Fibroblast of lung (primary cell): ENCODE measurements at places on chromosomes 13 and 19. TPM values are rescaled to one million over a fixed set of nuclear protein-coding genes. Genes with fewer than 3 reads are reported as not detected.
A peak's percentile ranks its signal among the peaks of the same experiment; 100 is the strongest.

DNA sequence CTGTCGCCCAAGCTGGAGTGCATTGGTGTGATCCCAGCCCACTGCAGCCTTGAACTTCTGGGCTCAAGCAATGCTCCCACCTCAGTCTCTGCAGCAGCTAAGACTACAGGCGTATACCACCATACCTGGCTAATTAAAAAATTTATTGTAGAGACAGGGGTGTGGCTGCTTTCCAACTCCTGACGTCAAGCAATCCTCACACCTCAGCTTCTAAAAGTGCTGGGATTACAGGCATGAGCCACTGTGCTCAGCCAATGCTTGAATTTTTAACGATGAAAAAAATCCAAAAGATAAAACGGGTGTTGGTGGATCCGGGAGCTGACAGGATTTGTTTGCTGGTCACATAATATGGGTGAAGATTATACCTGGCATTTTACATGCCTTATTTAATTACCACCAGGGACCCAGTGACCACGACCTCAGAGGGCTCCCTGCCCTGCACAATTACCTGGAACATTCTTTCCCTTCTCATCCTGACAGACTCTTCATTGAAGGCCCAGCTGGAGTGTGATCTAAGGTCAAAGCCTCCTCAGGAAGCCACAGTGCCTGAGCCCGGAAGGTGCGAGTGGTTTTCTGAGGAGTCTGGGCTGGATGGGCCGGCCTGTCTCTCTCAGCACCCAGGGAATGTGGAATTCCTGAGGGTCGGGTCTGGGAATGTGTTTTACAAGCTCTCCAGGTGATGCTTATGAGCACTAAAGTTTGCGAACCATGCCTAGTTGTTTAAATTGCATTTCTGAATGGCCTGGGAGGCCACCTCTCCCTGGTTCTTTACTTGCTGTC is 193.3 kb downstream of the USP12 start:
- no peaks in the 10 kb centered on the region for H3K36me3 ChIP-seq
- no peak overlapping the region for H3K27ac ChIP-seq
- H3K4me3 ChIP-seq: no peak overlapping the region
- DNase-seq: no peak

GRCh38 chr13:41025518-41025917 is 6.4 kb upstream of the ELF1 start:
- H3K27me3 ChIP-seq: no peaks in the 10 kb centered on the region
- H3K4me1 ChIP-seq: no peaks in the 10 kb centered on the region
- no peak for DNase-seq
- no peak overlapping the region for H3K4me3 ChIP-seq
- no peak overlapping the region for H3K27ac ChIP-seq

GRCh38 chr13:95250961-95251360 is 50.3 kb downstream of the ABCC4 start:
- no peak for DNase-seq
- no peaks in the 10 kb centered on the region for H3K36me3 ChIP-seq
- no peak overlapping the region for H3K27ac ChIP-seq
- peaks cover 12% of the 10 kb centered on the region for H3K4me1 ChIP-seq
- no peak overlapping the region for H3K4me3 ChIP-seq
- no peaks in the 10 kb centered on the region for H3K27me3 ChIP-seq

DNA sequence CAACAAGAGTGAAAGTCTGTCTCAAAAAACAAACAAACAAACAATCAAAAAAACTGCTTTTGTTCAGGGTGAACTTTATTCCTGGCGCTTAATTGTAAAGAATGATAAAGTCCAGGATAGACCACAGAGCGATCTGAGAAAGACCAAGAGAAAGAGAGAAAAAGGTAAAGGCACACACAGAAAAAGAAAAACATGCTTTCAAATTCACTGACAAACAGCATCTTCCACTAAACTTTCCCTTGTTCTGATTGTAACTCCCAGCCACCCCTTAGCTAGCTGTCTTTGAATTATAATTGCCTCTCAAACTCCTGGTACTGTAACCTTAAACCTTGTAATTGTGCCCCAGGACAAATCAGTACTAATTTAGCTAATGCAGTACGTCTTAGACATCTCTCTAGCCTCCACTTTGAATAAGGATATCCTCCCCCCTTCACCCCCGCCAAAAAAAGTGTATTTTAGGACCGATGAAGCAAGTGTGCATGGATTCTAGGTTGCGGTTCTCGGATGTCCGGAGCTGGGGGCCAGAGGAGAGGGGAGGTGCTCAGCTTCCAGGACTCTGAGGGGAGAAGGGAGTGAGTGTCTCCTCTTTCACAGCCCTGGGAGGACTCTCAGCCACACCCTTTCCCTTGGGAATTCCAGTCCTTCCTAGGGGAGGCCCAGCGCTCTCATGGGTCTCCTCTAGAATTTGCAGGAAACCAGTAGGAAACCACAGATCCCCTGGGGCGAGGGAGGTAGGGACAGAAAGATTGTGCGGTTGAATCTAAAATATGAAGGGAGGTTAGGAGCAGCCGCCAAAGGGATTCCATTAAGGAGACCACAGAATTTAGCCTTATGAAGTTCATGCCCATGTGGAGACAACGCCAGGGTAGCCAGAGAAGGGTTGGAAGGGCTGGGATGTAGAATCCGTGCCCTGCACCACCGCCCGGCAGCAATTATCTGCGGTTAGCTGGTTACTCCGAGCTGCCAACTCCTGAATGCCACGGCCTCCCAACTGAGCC is 19.7 kb downstream of the ZNF536 start:
- no peaks in the 10 kb centered on the region for H3K36me3 ChIP-seq
- no peak for DNase-seq
- H3K27ac ChIP-seq: no peak overlapping the region
- no peaks in the 10 kb centered on the region for H3K27me3 ChIP-seq

- no peak for DNase-seq
- peaks cover 4% of the 10 kb centered on the region for H3K4me1 ChIP-seq
- peaks cover 18% of the 10 kb centered on the region for H3K36me3 ChIP-seq
- H3K27me3 ChIP-seq: no peaks in the 10 kb centered on the region
Observed at GRCh38 chr19:4795400-4795799, 3.9 kb downstream of the FEM1A start.

- H3K4me3 ChIP-seq: no peak overlapping the region
- no peak overlapping the region for H3K27ac ChIP-seq
- no peaks in the 10 kb centered on the region for H3K36me3 ChIP-seq
- no peaks in the 10 kb centered on the region for H3K27me3 ChIP-seq
Observed at GRCh38 chr13:40565282-40566148, 100.9 kb downstream of the FOXO1 start.

- H3K36me3 ChIP-seq: no peaks in the 10 kb centered on the region
- H3K27ac ChIP-seq: peak overlapping the region; percentile 94
- H3K4me3 ChIP-seq: peak overlapping the region; percentile 86
Observed at GRCh38 chr19:11767633-11768133, 883 bp downstream of the ZNF441 start.

- no peak overlapping the region for H3K27ac ChIP-seq
- H3K36me3 ChIP-seq: no peaks in the 10 kb centered on the region
- no peak overlapping the region for H3K4me3 ChIP-seq
- no peak for DNase-seq
- H3K4me1 ChIP-seq: no peaks in the 10 kb centered on the region
Observed at GRCh38 chr13:96075953-96076543, 13.9 kb upstream of the HS6ST3 start.

- no peaks in the 10 kb centered on the region for H3K36me3 ChIP-seq
- no peak overlapping the region for H3K27ac ChIP-seq
- H3K27me3 ChIP-seq: peaks cover 3% of the 10 kb centered on the region
- H3K4me3 ChIP-seq: no peak overlapping the region
- peaks cover 2% of the 10 kb centered on the region for H3K4me1 ChIP-seq
- peak; percentile 20 for DNase-seq
Observed at GRCh38 chr13:39311619-39312018, 273.4 kb downstream of the NHLRC3 start.

- H3K27ac ChIP-seq: no peak overlapping the region
- H3K4me1 ChIP-seq: no peaks in the 10 kb centered on the region
- H3K27me3 ChIP-seq: no peaks in the 10 kb centered on the region
- no peak for DNase-seq
- no peak overlapping the region for H3K4me3 ChIP-seq
Observed at GRCh38 chr19:12111943-12112637, 28.1 kb downstream of the ZNF20 start.

DNA sequence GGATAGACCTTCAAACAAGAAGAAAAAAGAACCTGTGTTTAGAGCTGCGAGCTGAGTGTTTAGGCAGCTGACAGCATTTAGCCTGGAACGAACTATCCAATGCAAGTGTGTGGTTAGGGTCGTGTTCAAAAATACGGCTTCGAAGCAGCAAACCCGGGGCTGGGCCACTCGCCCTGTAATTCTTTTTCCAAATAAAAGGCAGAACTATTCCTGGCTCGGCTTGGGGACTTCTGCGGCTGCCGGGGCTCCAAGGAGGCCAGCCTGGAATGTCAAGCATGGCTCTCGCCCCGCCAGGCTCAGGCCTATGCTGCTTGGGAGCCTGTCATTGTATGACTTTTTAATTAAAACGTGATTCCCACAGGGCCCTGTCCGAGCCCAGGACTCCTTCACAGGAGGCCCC is 51.7 kb upstream of the KLF2 start:
- H3K27ac ChIP-seq: no peak overlapping the region
- H3K4me1 ChIP-seq: no peaks in the 10 kb centered on the region
- no peak for DNase-seq

GRCh38 chr13:25281193-25281934 is 5.9 kb downstream of the MTMR6 start:
- no peaks in the 10 kb centered on the region for H3K27me3 ChIP-seq
- DNase-seq: no peak
- no peak overlapping the region for H3K27ac ChIP-seq

- no peak overlapping the region for H3K4me3 ChIP-seq
- H3K27ac ChIP-seq: no peak overlapping the region
- H3K27me3 ChIP-seq: peaks cover 19% of the 10 kb centered on the region
- peak; percentile 20 for DNase-seq
- H3K4me1 ChIP-seq: no peaks in the 10 kb centered on the region
Observed at GRCh38 chr19:50486823-50487515, 10.3 kb upstream of the GARIN5A start.

DNA sequence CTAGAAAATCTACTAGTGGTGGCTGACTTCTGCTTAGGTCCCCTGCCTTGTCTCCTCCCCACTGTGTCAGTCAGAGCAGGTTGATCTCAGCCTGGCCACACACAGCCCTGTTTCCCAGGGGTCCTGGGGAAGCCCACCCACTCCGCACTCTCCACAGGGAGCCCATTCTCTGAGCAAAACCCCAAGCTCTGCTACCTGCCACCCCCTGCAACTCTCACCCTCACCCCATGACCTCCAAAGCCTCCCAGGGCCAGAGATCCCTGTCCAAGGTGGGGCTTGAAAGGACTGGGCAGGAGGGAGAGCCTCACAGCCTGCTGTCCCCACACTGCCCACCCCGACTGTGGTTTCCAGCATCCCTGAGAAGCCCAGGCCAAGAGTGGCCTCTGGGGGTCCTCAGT is 58.8 kb upstream of the ZNF536 start:
- no peak for DNase-seq
- H3K27ac ChIP-seq: no peak overlapping the region
- no peaks in the 10 kb centered on the region for H3K4me1 ChIP-seq
- no peaks in the 10 kb centered on the region for H3K27me3 ChIP-seq
- H3K4me3 ChIP-seq: no peak overlapping the region

- no peaks in the 10 kb centered on the region for H3K4me1 ChIP-seq
- no peak overlapping the region for H3K4me3 ChIP-seq
- H3K27me3 ChIP-seq: no peaks in the 10 kb centered on the region
- no peak for DNase-seq
- no peak overlapping the region for H3K27ac ChIP-seq
Observed at GRCh38 chr13:112875627-112876026, 93.4 kb upstream of the MCF2L start.

- peaks cover 12% of the 10 kb centered on the region for H3K4me1 ChIP-seq
- no peaks in the 10 kb centered on the region for H3K27me3 ChIP-seq
- no peak overlapping the region for H3K27ac ChIP-seq
Observed at GRCh38 chr19:29671393-29672160, 6.3 kb downstream of the PLEKHF1 start.

DNA sequence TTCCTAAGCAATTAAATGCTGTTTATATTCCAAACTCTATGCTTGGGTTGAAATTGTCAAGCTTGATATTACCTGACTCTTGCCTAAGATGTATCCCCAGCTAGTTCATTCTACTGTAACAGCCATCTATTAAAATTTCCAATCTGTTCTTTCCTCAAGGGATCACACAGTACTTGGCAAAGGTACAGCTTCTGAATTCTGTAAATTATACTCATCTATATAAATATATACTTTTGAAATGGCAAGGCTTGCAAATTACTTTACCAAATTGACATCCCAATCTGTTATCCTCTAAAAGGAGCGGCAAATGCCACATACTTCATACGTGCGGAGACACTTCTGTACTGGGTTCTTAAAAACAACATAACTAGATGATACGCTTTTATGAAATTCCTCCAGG is 330.2 kb downstream of the DNAJC15 start:
- no peak overlapping the region for H3K27ac ChIP-seq
- no peak overlapping the region for H3K4me3 ChIP-seq
- H3K4me1 ChIP-seq: no peaks in the 10 kb centered on the region
- no peaks in the 10 kb centered on the region for H3K36me3 ChIP-seq
- H3K27me3 ChIP-seq: no peaks in the 10 kb centered on the region
- no peak for DNase-seq

DNA sequence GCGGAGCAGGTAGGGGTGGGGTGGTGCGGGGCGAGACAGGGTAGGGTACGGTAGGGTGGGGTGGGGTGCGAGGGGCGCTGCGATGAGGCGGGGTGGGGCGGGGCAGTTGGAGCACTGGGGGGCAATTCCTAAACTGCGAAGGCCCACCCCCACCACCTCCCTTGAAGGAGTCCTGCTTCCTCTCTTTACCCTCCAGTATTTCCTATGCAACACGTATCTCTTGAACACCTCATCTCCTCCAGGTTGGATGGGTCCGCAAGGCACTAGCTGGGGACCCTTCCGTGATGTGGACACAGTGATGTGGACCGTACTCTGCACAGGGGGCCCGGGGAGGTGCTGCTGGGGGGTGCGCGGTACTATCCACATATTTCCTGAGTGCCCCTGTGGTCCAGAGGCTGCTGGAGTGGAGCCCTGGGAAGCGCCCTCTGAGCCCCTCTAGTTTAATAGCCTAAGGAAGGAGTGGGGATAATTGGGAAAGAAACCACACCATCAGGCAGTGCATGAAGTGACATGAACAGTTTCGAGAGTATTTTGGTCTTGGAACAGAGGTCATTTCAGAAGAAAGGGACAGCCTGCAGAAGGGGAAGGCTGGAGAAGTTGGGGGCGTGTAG is 1.1 kb downstream of the IL17D start:
- no peak overlapping the region for H3K27ac ChIP-seq
- no peak for DNase-seq
- H3K4me3 ChIP-seq: no peak overlapping the region
- H3K27me3 ChIP-seq: no peaks in the 10 kb centered on the region
- no peaks in the 10 kb centered on the region for H3K36me3 ChIP-seq

The IL17D gene
- 1.2 and 1.5 TPM in 2 replicates for polyA plus RNA-seq

The ZNF738 gene
- 4.9 and 6.3 TPM in 2 replicates for polyA plus RNA-seq

The RAB3D gene
- 11.5 and 16.2 TPM in 2 replicates for polyA plus RNA-seq

The CABP5 gene
- not detected in 2 replicates for polyA plus RNA-seq

The SELENOV gene
- polyA plus RNA-seq: not detected in 2 replicates

The ZNF611 gene
- polyA plus RNA-seq: 6.9 and 7.0 TPM in 2 replicates

The APOE gene
- polyA plus RNA-seq: 1.5 and 13.4 TPM in 2 replicates

The CHAMP1 gene
- polyA plus RNA-seq: 35.2 and 52.6 TPM in 2 replicates

The ZNF90 gene
- 1.3 and 3.2 TPM in 2 replicates for polyA plus RNA-seq
